Central memory CD8-positive, alpha-beta T cell (primary cell): ENCODE measurements at places on chromosomes 6 and 20.
A peak's percentile ranks its signal among the peaks of the same experiment; 100 is the strongest.

DNA sequence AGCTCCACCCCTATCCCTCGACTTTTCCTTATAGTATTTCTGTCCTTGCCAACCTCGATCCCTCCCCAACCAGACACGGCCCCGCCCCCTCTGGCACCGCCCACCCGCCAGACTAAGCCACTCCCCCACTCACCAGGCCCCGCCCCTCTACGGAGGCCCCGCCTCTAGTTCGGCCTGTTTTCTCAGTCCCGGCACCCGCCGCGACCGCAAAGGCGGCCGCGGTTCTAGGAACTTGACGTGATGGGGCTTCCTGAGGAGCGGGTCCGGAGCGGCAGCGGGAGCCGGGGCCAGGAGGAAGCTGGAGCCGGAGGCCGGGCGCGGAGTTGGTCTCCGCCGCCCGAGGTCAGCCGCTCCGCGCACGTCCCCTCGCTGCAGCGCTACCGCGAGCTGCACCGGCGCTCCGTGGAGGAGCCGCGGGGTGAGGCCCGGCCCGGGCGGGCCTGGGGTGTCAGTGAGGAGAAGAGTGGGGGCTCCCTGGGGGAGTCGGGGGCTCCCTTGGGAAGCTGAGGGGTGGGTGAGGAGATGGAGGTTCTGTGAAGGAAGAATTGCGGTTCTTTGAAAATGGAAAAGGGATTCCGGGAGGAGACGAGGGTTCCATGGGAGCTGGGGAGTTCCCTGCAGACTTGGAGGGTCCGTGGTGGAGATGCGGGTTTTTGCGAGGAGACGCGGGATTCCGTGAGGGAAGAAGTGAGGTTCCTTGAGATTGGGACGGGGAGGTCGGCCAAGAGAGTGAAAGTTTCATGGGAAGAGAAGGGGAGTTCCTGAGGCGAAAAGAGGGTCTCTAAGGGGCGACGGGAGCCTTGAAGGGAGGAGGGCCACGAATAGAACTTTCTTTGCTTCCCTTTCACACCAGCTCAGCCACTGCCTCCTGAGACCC lies at the start of gene ACSS2:
ACSS2 (plus strand) TSS at position 207 of the 877 bp plus-strand sequence; CDS start at position 241, 34 bp downstream.
- H3K27ac ChIP-seq = peak within 1 kb of the TSS; percentile 82
- peak; percentile 81 for DNase-seq
- H3K36me3 ChIP-seq = peaks cover 8% of the 10 kb centered on the region
- peak within 1 kb of the TSS; percentile 82 for H3K4me3 ChIP-seq
- peaks cover 44% of the 10 kb centered on the region for H3K4me1 ChIP-seq
- no peaks in the 10 kb centered on the region for H3K27me3 ChIP-seq

DNA sequence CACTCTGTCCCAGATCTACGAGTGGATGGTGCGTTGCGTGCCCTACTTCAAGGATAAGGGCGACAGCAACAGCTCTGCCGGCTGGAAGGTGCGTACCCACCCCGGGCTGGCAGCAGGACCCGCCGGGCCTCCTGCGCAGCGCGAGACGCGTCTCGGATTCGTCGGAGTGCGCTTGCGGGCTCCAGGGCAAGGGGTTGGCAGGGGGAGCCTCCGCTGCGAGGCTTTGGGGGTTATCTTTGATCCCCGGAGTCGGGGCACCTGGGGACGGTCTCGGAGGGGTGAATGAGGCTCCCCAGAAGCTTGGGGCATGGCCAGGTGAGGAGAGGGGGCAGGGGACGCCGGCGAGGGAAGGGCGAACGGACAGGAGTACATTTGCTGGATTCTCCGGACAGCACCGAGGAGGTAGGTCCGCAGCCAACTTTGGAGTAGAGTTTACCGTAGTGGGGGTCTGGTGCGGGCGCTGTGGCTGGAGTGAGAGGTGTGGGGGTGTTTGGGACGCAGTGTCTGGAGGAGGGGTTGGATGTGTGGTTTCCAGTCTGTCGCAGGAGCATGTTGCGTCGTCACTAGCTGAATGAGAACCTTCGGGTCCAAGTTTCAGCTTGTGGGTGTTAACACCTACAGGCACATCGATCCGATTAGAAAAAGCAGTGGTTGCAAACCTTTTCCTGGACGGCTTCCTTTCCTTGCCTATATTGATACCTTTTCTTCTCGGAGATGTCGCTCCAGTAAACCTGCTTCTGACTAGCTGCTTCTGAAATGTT lies 1.2 kb downstream of the FOXO3 start:
- peaks cover 35% of the 10 kb centered on the region for H3K36me3 ChIP-seq
- no peaks in the 10 kb centered on the region for H3K27me3 ChIP-seq
- H3K27ac ChIP-seq = peak overlapping the region; percentile 57
- peak overlapping the region; percentile 75 for H3K4me3 ChIP-seq
- DNase-seq = no peak

DNA sequence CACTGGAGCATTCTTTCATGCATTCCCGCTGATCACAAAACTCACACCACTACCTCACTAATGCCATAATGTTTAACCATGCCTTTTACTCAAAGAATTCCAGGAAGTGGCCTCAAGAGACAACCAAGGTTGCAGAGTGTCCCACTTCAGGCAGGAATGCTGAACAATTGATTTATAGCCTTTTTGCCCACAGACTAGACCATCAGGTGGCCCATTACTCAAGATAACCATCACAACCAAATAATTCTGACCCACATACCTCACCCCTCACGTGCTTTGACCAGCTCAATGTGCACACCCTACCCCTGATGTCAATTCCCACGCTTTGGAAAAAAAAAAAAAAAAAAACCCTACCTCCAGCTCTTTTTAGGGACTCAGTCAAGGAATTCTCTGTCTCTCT lies 220.6 kb upstream of the UFL1 start:
- no peaks in the 10 kb centered on the region for H3K4me1 ChIP-seq
- no peaks in the 10 kb centered on the region for H3K36me3 ChIP-seq
- no peak for DNase-seq
- peaks cover 10% of the 10 kb centered on the region for H3K27me3 ChIP-seq
- H3K4me3 ChIP-seq = no peak overlapping the region

DNA sequence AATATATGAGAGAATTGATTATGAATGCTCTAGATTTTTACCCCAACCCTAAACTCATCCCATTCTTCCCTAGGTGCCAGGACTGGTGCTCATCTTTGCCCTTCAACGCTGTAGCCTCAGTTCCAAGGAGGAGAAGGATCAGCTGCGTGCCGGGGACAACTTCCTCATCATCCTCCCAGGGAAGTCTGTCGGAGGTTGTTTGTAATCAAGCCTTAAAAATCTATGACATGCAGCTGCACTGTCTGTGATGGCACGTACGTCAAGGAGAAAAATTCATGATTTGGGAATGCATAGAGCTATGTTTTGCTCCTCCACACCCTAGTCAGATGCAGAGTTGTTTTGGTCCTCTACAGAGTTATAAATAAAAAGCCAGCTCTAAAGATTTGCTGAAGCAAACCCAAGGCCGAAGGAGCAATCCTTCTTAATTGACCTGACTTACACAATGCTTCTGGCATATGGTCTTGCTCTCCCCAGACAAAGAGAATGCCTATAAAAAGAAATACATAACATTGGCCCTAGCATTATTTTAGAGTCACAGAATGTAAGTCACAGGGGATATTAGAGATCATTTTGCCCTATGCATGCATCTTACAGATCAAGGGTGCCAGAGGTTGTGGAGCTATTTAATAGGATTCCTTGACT lies 244.2 kb downstream of the HIVEP2 start:
- no peak overlapping the region for H3K4me3 ChIP-seq
- no peak for DNase-seq
- no peaks in the 10 kb centered on the region for H3K27me3 ChIP-seq
- H3K36me3 ChIP-seq = no peaks in the 10 kb centered on the region
- no peaks in the 10 kb centered on the region for H3K4me1 ChIP-seq

DNA sequence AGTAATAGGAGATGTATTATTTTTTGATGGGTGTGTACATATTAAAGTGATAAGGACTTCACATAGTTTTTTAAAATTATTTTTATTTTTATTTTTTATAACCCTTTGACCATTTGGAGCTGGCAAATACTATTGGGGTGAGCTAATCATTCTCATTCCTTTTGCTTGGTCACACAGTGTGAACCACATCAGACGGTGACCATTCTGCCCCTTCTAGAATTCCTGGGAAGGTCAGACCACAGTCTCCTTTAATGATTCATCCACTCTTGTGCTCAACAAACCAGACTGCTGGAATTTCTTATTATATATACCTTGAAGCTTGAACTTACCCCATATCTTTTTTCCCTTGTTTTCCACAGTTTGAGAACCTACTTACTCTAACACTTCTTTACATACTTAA lies 23.9 kb upstream of the PRL start:
- H3K36me3 ChIP-seq = no peaks in the 10 kb centered on the region
- H3K4me3 ChIP-seq = no peak overlapping the region
- H3K4me1 ChIP-seq = no peaks in the 10 kb centered on the region
- DNase-seq = no peak
- no peaks in the 10 kb centered on the region for H3K27me3 ChIP-seq

GRCh38 chr20:20946122-20946759 lies 159.9 kb downstream of the LINC00237 start:
- H3K4me1 ChIP-seq = no peaks in the 10 kb centered on the region
- H3K4me3 ChIP-seq = no peak overlapping the region
- DNase-seq = no peak
- peaks cover 39% of the 10 kb centered on the region for H3K27me3 ChIP-seq

DNA sequence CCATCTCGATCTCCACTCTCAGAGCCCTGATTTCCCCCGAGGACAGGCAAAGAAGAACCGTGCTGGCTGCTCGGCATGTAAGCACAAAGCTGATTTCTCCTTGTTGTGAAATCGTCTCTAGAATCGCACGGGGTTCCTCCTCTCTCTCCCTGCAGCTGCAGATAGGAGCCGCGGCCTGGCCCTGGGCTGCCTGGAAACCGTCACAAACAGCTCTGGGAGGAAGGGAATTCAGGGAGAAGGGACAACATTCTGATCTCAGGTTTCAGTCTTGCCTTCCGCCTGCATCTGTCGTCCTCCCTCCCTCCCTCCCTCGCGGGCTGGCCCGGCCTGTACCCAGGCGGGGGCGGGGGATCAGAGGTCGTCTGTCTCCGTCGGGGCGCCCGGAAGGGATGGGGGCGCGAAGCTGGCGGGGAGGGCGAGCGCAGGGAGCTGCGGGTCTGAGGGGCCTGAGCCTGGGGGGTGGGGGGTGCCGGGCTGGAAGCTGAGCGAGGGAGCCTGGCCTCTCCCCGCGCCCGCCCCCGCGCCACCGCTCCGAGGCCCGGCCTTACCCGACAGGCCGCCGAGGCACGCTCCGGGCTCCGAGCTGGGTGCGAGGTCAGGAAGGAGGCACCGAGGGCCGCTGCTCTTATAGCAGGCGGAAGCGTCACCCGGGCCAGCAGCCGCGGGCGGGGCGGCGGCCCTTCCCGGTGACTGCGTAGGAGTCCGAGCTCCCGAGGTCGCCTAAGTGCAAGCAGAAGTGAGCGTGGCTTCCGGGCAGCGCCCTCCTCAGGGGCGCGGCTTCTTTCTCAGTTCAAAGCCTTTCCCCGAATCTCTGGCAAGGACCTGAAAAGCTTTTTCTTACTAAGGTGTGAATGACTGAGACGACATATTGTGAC lies at the start of gene SERPINB1:
SERPINB1 (minus strand) TSS at position 600 of the 875 bp plus-strand sequence. CDS start 1,277 bp downstream, outside the sequence.
- H3K4me1 ChIP-seq = peaks cover 39% of the 10 kb centered on the region
- peaks cover 25% of the 10 kb centered on the region for H3K36me3 ChIP-seq
- peak within 1 kb of the TSS; percentile 91 for H3K4me3 ChIP-seq
